Lung (tissue), 17 donors: ENCODE measurements at places on chromosomes 13 and 19.

- H3K27ac ChIP-seq, result no peak overlapping the region
- H3K4me3 ChIP-seq, result no peak overlapping the region
- no peaks in the 10 kb centered on the region for H3K36me3 ChIP-seq
- H3K27me3 ChIP-seq, result no peaks in the 10 kb centered on the region
- no peaks in the 10 kb centered on the region for H3K4me1 ChIP-seq
Observed at GRCh38 chr13:80022146-80022545, 318.8 kb downstream of the SPRY2 start.

DNA sequence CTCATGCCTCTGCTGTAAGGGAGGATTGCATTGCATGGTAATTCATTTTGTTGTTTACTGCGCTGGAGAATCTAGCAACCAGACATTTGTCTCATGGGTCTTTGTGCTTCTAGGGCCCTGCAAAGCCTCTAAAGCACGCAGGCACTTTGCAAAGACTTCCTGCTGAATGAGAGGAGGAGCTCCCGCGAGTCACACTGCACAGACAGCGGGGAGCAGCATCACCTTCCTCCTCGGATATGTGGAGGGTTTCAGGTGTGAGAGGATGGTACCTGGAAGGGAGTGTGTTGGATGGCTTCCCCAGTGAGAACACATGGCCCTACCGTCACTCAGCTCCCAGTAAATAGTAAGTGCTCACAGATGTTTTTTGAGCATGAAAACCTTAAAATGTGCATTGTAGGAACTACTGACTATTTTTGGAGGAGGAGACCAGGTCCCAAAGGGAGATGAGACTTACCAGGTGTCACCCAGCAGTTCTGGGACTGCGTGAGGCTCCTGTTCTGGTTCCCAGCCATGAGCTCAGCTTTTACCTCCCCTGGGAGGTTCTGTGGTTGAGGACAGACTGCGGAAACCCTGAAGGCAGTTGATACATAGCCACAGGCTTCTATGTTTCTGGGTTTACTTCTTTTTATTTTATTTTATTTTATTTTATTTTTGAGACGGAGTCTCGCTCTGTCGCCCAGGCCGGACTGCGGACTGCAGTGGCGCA is 278.0 kb downstream of the FGF9 start:
- no peak for DNase-seq
- no peak overlapping the region for H3K4me3 ChIP-seq
- H3K27ac ChIP-seq, result no peak overlapping the region
- H3K4me1 ChIP-seq, result no peaks in the 10 kb centered on the region

- peaks cover 8% of the 10 kb centered on the region for H3K36me3 ChIP-seq
- no peaks in the 10 kb centered on the region for H3K4me1 ChIP-seq
- no peak for DNase-seq
- H3K27me3 ChIP-seq, result no peaks in the 10 kb centered on the region
- H3K27ac ChIP-seq, result no peak overlapping the region
Observed at GRCh38 chr13:99351772-99352171, 44.6 kb upstream of the GPR183 start.

- no peaks in the 10 kb centered on the region for H3K36me3 ChIP-seq
- H3K4me1 ChIP-seq, result no peaks in the 10 kb centered on the region
- no peak for DNase-seq
- H3K27me3 ChIP-seq, result no peaks in the 10 kb centered on the region
Observed at GRCh38 chr19:39927524-39928356, 6.7 kb downstream of the FCGBP start.

- H3K27ac ChIP-seq, result no peak overlapping the region
- H3K36me3 ChIP-seq, result no peaks in the 10 kb centered on the region
- no peak for DNase-seq
- H3K27me3 ChIP-seq, result no peaks in the 10 kb centered on the region
- no peak overlapping the region for H3K4me3 ChIP-seq
Observed at GRCh38 chr13:100565286-100565685, 23.3 kb downstream of the GGACT start.

- no peaks in the 10 kb centered on the region for H3K36me3 ChIP-seq
- no peak overlapping the region for H3K4me3 ChIP-seq
- H3K4me1 ChIP-seq, result no peaks in the 10 kb centered on the region
- no peak for DNase-seq
- H3K27ac ChIP-seq, result no peak overlapping the region
- no peaks in the 10 kb centered on the region for H3K27me3 ChIP-seq
Observed at GRCh38 chr13:95920485-95920884, 132.7 kb downstream of the UGGT2 start.

- H3K4me1 ChIP-seq, result peaks cover 7% of the 10 kb centered on the region
- H3K36me3 ChIP-seq, result no peaks in the 10 kb centered on the region
- DNase-seq, result no peak
- no peak overlapping the region for H3K4me3 ChIP-seq
- no peaks in the 10 kb centered on the region for H3K27me3 ChIP-seq
- no peak overlapping the region for H3K27ac ChIP-seq
Observed at GRCh38 chr13:40787062-40787461, 2.3 kb upstream of the SLC25A15 start.

GRCh38 chr19:6811906-6812305 is 39.4 kb downstream of the VAV1 start:
- no peak for DNase-seq
- H3K4me1 ChIP-seq, result no peaks in the 10 kb centered on the region
- no peak overlapping the region for H3K4me3 ChIP-seq
- no peaks in the 10 kb centered on the region for H3K27me3 ChIP-seq
- no peak overlapping the region for H3K27ac ChIP-seq

- H3K36me3 ChIP-seq, result no peaks in the 10 kb centered on the region
- H3K4me1 ChIP-seq, result no peaks in the 10 kb centered on the region
- no peak for DNase-seq
- no peak overlapping the region for H3K27ac ChIP-seq
Observed at GRCh38 chr13:76796851-76797250, 89.4 kb downstream of the KCTD12 start.

DNA sequence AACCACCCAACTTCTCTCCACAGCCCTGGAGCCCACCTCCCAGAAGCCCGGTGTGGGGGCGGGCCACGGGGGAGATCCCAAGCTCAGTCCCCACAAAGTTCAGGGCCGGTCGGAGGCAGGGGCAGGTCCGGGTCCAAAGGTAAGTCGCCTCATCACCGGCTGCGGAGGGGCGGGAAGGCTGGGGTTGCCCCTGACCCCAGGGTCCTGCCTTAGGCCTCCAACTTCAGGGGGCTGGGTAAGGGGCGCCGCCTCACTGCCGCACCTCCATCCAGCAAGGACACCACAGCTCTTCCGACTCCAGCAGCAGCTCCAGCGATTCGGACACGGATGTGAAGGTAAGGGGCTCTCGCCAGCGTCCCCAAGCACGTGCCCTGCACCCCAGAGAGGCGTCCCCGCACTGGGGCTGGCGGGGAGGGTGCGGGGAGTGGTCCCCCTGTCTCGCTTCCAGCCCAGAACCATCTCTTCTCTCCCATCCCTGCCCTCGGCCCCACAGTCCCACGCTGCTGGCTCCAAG is 358 bp downstream of the C19orf33 start:
- peak overlapping the region; percentile 25 for H3K4me3 ChIP-seq
- H3K4me1 ChIP-seq, result no peaks in the 10 kb centered on the region
- no peak for DNase-seq
- no peaks in the 10 kb centered on the region for H3K27me3 ChIP-seq

DNA sequence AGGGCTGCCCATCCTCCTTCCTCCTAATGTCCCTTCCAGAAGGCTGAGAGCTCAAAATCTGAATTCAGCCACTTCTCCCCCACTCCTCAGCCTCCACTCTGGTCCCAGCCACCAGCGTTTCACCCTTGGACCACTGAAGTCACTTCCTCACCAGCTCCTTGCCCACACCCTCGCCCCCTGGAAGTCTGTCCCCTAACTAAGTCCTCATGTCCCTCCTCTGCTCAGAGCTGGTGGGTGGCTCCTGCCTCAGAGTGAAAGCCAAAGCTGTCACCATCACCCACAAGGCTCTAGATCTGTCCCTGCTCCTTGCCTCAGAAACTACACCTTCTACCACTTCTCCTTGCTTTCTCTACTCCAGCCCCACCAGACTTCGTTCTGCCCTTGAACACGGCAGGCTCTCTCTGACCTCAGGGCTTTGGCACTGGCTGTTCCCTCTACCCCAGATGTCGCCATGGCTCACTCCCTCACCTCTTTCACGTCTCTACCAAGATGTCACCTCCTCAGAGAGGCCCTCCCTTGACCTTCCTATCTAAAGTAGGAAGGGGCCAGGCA is 1.7 kb downstream of the ERCC1 start:
- no peak overlapping the region for H3K4me3 ChIP-seq
- peaks cover 7% of the 10 kb centered on the region for H3K36me3 ChIP-seq
- no peak overlapping the region for H3K27ac ChIP-seq
- H3K4me1 ChIP-seq, result peaks cover 5% of the 10 kb centered on the region

- H3K4me3 ChIP-seq, result no peak overlapping the region
- peaks cover 2% of the 10 kb centered on the region for H3K4me1 ChIP-seq
Observed at GRCh38 chr19:4707956-4708650, 15.5 kb downstream of the DPP9 start.

- H3K4me3 ChIP-seq, result no peak overlapping the region
- H3K27me3 ChIP-seq, result no peaks in the 10 kb centered on the region
- H3K4me1 ChIP-seq, result peaks cover 13% of the 10 kb centered on the region
- H3K27ac ChIP-seq, result no peak overlapping the region
- DNase-seq, result no peak
- no peaks in the 10 kb centered on the region for H3K36me3 ChIP-seq
Observed at GRCh38 chr13:43784496-43784895, 2.3 kb downstream of the ENOX1 start.
